Renal cortex interstitium (tissue), 15 donors: ENCODE measurements at places on chromosomes 4 and X. TPM values are rescaled to one million over a fixed set of nuclear protein-coding genes. Genes with fewer than 3 reads are reported as not detected.

The SSX3 gene
- polyA plus RNA-seq, result not detected

The PABPC4L gene
- 10.5 TPM for polyA plus RNA-seq

The OTC gene
- polyA plus RNA-seq, result not detected

DNA sequence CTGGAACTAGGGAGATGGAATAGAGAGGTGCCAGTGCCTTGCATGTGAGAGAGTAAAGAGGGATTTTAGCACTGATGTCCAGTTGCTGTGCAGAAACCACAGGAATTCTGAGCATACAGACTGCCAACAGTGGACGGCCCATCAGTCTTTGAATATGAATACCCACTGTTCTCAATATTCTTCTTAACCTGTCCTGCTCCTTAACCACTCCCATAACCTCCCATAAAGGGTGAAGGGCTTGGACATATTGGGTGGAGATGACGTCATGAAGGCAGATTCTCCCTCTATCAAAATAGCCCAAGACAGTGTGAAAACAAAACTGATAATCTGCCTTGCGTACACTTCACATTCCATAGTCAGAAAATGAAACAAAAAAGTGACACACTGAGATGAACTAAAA, 1313.7 kb upstream of the PABPC4L start:
- DNase-seq, result no peak

GRCh38 chrX:93673869-93674271, at the start of gene FAM133A:
TSS of gene FAM133A (plus strand) at chrX:93674206. CDS start at chrX:93709420, 35,214 bp downstream.
- DNase-seq, result no peak

The ZBTB33 gene
- 22.8 TPM for polyA plus RNA-seq
